Cerebellum (tissue), 4 donors: ENCODE measurements at places on chromosomes 13 and 19.
A peak's percentile ranks its signal among the peaks of the same experiment; 100 is the strongest.

- DNase-seq: peak; percentile 14
These were observed 35.7 kb downstream of the DZIP1 start for GRCh38 chr13:95608640-95609323.

DNA sequence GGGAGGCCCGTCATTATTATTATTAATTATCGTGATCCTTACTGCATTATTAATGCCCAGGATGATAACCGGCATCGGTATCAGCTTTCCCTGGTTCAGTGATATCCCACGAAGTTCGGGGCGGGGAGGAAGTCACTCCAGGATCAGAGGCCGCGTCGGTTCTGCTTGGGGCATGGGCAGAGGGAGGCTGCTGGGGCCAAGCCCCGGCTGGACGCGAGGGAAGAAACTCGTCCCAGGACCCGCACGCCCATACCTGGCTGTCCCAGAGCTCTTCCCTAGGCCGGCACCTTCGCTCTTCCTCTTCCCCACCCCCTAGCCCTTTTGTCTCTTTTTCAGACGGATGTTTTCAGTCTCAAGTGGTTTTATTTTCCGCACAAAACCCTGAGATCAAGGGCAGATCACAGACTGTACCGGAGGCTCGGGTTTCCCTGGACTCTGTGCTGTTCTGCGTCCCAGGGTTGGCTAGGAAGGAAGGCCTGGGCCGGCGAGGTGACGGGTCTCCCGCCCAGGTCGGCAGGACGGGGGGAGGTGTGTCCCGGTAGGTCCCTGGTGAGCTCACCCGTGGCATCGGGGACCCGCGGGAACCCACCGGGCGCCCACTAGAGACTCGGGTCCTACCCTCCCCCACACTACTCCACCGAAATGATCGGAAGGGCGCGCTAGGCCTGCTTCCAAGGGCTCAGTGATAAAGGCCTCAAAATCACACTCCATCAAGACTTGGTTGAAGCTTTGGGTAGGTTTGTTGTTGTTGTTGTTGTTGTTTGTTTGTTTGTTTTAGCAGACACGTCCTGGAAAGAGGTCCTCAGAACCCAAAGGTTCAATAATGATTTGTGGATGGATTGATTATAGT lies 7.9 kb downstream of the ZIC2 start:
- peak; percentile 31 for DNase-seq

- DNase-seq: no peak
These were observed 7.9 kb downstream of the PIP5K1C start for GRCh38 chr19:3692141-3693024.

DNA sequence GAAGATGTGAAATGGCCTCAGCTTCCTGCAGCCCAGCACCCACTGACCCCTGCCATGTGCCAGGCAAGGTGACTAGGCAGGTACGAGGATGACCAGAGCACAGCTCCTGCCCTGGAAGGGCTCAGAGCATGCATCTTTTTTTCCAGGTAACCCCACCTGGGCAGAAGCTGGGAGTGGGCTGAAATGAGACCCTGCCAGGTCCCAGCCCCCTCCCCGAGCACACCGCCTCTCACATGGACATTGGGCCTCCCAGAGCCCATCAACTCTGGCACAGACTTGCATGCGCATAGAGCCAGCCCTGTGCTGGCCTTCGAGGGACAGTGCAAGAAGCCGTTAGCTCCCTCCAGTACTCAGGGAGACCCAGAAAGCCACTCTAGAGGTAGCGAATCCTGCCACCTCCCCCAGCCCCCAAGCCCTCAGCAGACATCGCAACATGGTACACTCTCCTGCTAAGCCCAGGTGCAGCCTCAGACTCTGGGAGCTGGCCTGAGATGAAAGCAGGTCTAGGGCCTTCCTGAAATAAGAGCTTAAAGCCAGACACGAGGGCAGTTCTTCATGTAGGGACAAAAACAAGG lies 8.9 kb upstream of the VSTM2B start:
- DNase-seq: no peak

- DNase-seq: no peak
These were observed 691.1 kb downstream of the UQCRFS1 start for GRCh38 chr19:28521614-28522544.

- no peak for DNase-seq
These were observed 26.3 kb upstream of the UQCRFS1 start for GRCh38 chr19:29239213-29239776.

- peak; percentile 28 for DNase-seq
These were observed 72.2 kb downstream of the DHRS12 start for GRCh38 chr13:51731759-51732158.

DNA sequence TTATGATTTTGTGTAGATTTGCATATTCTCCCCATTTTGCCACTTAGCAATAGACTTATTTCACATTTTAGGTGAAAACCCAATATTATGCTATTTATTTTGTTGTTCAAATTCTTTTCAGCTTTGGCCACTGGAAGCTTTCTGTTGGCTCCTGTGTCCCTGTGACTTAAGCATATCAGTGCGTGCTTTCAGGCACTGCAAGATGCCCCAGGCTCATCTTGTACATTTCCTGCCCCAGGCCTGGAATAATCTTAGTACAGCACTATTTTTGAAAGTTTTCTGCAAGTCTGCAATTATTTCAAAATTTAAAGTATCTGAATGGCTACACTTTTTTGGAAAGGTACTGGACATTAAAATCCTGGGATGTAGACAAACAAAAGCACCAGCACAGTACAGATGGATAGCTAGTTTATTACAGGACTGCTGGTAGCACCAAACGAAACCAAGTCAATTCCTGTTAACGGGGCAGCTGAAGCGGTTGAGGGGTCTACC lies 3.5 kb upstream of the CCNP start:
- no peak for DNase-seq

DNA sequence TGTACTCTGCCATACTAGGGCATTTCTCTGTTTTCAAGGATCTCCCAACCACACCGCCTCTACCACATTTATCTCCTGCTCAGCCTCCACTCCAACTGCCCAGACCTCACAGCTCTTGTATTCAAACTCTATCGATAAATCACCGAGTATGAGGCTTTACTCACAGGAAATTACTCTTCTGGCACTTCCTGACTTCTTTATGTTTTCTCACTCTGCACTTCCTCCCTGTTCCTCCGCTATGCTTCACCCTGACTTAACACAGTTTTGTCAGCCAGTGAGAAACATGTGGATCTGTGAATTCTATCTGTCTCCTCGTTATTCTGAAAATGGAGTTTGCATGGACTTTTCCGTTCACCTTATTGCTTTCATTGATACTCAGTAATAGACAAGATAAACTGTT lies 2.6 kb upstream of the CARD8 start:
- DNase-seq: no peak

DNA sequence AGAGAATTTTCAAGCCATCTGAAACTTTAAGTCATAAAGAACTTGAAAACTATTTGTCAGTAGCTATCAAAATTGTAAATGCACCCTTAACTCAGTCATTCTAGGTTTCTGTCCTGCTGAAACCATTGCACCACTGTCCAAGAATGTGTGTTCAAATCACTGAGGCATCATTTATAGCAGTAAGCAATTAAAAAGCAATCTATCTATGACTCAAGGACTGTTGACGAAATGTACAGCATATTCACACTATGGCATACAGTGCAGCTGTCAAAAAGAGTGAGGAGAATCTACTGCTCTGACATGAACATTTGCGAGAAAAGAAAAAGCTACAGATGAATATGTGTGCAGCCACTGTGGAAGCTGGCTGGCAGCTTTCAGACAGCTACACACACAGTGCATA lies 71.2 kb downstream of the ING1 start:
- no peak for DNase-seq

DNA sequence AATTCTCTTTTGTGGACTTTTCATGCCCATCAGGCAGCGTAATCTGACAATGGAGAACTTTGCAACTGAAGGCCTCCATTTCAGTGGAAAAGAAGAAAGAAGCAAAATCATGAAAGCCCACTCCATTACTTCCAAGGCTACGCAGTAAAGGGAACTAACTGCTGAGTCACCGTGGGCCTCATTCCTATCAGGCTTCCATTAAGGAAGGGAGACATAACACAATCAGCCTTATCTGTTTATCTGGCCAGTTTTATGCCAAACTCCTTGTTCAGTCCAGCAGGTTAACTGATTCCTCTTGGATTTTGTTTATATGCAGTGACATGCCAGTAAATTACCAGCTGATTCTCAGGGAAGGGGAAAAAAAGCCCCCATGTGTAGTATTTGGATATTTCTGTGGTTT lies 56.8 kb upstream of the KATNAL1 start:
- no peak for DNase-seq

- no peak for DNase-seq
These were observed 87.4 kb upstream of the TEX29 start for GRCh38 chr13:111233080-111233479.

GRCh38 chr13:97658556-97658955 lies 224.6 kb downstream of the RAP2A start:
- no peak for DNase-seq

- no peak for DNase-seq
These were observed 793.7 kb downstream of the SLITRK5 start for GRCh38 chr13:88464851-88465250.

- no peak for DNase-seq
These were observed 33.7 kb upstream of the ZSCAN5A start for GRCh38 chr19:56348289-56348877.

DNA sequence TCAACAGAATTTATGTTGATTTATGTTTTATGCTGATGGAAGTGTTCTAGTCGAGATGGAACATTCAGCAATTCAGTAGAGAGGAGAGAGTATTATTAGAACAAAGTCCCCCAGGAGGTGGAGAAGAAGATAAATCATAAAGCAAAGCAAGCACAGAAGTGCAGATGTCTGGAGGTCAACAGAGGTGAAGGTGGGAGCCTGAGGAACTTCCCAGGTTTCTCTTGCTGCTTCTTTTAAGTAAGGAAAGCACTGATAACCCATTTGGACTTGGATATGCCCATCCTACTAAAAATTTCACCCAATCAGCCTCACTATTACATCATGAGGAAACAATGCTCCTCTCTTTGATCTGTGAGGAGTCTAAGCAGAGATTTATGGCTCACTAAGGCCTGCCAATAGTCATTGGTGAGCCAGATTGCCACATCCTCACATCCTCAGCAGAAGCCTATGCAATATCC lies 98.8 kb downstream of the EPSTI1 start:
- no peak for DNase-seq

DNA sequence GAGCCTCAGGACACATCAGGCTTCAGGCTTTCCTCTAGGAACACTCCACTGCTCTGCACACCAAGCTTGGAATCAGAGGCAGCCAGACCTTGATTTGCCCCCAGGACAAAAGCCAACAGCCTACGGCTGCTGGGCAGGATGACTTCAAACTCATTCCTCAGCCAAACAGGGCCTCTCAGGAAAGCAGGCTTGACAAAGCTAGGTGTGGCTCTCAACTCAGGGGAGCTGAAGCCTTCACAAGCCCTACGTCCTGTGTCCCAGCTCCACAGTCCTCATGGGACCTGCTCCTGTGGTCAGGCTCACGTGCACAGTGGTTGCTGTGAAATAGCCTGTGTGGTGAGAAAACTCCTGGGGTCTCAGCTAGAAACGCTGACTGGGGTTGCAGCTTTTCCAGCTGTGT lies 398.9 kb upstream of the ZNF507 start:
- no peak for DNase-seq

- DNase-seq: no peak
These were observed 963.1 kb downstream of the EFNB2 start for GRCh38 chr13:105572401-105572800.

- DNase-seq: no peak
These were observed 204.3 kb downstream of the DNAJC15 start for GRCh38 chr13:43227721-43228120.
